Activated CD4-positive, alpha-beta memory T cell treated with anti-CD3 and anti-CD28 coated beads for 36 hours (primary cell): ENCODE measurements at places on chromosomes 1 and 21. TPM values are rescaled to one million over a fixed set of nuclear protein-coding genes. Genes with fewer than 3 reads are reported as not detected.

DNA sequence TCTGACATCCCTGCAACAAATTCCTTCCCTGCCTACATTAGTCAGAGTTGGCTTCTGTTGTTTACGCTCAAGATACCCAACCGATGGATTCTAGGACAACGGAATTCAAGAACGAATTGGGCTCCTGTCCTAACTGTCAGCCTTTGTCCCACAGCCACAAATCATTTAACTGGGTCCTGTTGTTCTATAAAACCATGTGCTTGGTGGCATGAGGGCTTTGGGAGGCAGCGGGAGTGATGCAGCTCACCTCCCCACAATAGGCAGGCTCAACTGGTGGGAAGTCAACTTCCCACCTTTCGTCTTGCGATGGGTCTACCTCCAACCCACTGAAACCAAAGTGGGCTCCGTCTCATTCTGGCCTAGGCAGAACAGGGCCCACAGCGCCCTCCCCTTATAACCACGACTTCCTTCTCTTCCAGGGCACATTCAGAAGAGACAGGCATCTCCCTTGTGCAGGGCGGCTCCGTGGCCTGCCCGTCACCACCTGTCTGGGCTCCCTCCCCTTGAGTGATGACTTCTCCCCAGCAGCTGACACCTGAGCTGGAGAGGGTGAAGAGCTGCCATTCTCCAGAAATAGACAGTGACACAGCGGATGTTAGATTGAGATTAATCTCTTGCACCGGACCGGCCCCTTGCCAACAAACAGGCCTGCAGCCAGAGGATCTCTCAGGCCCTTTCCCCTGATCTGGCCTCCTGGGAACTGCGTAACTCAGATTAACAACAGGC lies 26.5 kb downstream of the LRRC38 start:
- no peaks in the 10 kb centered on the region for H3K4me1 ChIP-seq
- no peak overlapping the region for H3K4me3 ChIP-seq
- no peaks in the 10 kb centered on the region for H3K36me3 ChIP-seq
- DNase-seq: no peak

Gene NBPF12
- total RNA-seq: 7.8 TPM

Gene EFHD2
- 60.4 TPM for total RNA-seq

DNA sequence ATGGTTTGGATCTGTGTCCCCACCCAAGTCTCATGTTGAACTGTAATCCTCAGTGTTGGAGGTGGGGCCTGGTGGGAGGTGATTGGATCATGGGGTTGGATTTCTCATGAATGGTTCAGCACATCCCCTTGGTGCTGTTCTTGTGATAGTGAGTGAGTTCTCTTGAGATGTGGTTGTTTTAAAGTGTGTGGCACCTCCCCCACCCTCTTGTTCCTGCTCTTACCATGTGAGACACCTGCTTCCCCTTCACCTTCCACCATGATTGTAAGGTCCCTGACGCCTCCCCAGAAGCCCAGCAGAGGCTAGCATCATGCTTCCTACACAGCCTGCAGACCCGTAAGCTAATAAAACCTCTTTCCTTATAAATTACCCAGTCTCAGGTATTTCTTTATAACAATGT lies 55.8 kb downstream of the SUSD4 start:
- DNase-seq: no peak
- H3K36me3 ChIP-seq: peaks cover 2% of the 10 kb centered on the region
- no peak overlapping the region for H3K4me3 ChIP-seq
- peaks cover 3% of the 10 kb centered on the region for H3K4me1 ChIP-seq

GRCh38 chr1:65343286-65343685 lies 33.9 kb downstream of the DNAJC6 start:
- H3K27me3 ChIP-seq: no peaks in the 10 kb centered on the region
- H3K4me1 ChIP-seq: no peaks in the 10 kb centered on the region
- H3K36me3 ChIP-seq: no peaks in the 10 kb centered on the region
- DNase-seq: no peak

Gene CRNN
- total RNA-seq: not detected
